ENCODE measurements at places on chromosomes 1 and 21. TPM values are rescaled to one million over a fixed set of nuclear protein-coding genes. Genes with fewer than 3 reads are reported as not detected.

- DNase-seq, result peak; percentile 96
These were observed 23.4 kb upstream of the PWP2 start for GRCh38 chr21:44083631-44084291.

Gene CYP4Z1
- total RNA-seq, result 0.20 TPM

- no peak for DNase-seq
These were observed 301.0 kb downstream of the TTLL7 start for GRCh38 chr1:83697961-83698360.

GRCh38 chr1:96362623-96363022 lies 359.0 kb upstream of the PTBP2 start:
- DNase-seq, result peak; percentile 96

DNA sequence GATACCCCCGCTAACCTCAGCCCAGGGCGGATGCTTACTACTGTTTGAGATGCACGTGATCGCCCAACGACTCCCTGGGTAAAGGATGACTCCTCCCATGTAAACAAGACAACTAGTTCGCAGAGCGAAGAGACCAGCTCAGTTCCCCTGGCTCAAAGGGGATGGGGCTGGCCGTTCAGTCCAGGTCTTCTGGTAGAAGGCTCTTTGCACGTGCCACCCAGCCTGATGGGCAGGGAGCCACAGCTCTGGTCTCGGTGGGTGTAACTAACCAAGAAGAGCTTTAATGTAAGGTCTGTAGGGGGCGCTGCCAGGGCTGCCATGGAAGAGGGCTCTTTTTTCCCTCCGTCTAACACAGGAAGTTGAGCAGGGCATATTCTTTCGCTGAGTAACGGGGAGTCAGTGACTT lies 49.4 kb upstream of the PARP1 start:
- peak; percentile 9 for DNase-seq

Gene OR6N1
- total RNA-seq, result not detected

Gene C1orf74
- 1.4 TPM for total RNA-seq

DNA sequence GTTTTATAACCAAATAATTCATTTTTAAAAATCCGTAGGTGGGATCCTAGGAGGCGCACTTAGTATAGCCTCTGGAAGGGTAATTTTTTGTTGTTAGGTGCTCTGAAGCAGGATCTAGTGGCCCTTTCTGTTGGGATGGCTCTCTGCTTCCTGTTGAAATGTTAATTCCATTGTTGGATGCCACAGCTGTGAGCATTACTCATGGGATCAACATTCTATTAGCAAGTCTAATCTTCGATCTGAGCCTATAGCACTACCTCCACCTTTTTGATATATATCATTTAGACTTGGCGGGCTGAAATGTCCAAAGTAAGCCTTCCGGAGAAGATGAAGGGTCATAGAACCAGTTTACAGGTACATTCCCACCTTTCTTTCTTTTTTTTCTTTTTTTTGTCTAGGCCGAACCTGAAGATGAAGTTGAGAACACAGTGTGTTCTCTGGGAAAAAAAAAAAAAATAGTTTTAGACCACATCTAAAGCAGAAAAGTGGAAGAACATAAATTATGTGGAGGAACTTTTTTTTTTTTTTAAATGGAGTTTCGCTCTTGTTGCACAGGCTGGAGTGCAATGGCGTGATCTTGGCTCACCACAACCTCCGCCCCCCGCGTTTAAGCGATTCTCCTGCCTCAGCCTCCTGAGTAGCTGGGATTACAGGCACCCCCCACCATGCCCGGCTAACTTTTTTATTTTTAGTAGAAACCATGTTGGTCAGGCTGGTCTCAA lies 1.4 kb downstream of the CXADR start:
- DNase-seq, result peak; percentile 80

DNA sequence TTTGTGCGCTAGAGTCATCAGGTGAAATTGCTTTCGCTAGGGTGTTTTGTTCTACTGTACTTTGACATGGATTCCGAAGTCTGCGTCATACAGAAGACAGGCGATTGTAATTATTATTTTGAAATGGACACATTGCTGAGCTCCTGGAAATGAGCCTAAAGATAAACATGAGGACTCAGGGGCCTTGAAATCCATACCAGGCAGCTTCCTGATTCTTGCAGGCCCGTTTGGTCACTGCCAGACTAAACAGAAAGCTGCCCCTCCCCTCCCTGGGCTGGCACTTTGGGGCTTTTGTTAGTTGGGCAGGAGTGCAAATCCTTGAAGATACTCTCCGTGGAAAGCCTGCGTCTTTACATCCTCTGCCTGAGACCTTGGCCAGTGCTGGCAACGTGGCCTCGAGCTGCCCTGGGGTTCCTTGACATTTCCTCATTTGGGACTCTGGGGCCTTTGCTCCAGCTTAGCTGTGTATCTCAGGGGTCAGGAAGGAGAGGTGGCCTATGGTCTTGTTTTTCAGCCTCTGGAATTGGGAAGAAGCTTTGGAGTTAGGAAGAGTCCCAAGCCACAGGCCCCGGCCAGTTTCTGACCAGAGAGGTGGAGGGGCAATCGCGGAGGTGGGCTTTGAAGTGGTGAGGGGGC lies 26.9 kb upstream of the KCNE2 start:
- DNase-seq, result peak; percentile 42

DNA sequence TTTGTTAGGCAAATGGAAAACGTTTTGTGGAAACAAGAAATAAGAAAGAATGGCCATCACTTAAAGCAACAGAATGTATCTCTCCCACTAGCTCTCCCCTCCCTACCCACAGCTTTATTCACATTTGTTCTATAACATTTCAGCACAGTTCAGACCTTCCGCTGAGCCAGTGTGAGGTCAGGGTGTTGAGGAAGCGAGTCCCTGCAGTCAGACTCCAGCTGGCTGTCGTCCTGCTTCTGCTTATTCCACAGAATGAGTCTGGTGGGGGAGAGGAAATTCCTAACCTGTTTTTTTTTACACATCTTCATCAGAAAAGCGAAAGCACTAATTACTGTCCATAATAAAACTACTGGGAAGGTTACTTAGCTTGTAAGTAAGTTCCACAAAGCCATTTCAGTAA lies 39.0 kb downstream of the MRPL39 start:
- DNase-seq, result peak; percentile 91

- no peak for DNase-seq
These were observed 37.6 kb downstream of the ZYG11A start for GRCh38 chr1:52880206-52880605.

DNA sequence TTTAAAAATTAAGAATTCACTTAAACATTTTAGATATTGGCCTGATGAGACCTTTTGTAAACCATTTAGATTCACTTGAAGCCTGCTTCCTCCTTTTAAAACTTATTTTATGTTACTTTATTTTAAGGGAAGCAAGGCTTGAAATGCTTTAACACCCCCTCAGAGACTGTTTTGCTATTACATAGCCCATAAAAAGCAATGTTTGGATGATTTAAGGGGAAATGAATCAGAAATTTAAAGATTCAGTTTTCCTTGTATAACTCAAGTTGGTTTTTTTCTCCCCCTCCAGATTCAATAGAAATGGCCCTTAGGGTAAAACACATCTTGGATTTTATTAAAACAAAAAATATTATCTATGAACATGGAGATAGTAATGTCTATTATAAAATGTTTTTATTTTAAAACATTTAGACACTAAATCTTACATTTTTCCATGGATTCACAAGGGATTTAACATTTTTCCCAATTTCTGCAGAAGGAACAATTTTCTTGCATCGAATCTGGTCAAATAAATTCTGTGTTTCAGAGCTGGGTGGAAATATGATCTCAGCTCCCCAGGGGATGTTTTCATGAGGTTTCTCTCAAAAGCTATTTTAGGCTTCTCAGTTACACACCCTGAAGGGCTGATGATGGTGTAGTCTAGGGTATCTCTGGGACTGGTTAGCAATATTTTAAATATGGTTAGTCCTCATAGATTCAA lies 69.3 kb upstream of the WARS2 start:
- no peak for DNase-seq

DNA sequence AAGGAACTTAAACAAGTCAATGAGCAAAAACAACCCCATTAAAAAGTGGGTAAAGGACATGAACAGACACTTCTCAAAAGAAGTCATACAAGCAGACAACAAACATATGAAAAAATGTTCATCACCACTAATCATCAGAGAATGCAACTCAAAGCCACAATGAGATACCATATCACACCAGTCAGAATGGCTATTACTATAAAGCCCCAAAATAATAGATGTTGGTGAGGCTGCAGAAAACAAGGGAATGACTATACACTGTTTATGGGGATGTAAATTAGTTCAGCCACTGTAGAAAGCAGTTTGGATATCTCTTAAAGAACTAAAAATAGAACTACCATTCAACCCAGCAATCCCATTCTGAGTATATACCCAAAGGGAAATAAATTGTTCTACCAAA lies 51.2 kb downstream of the MRPL39 start:
- no peak for DNase-seq

Gene IFI44L
- total RNA-seq, result 0.44 TPM

- no peak for DNase-seq
These were observed 86.8 kb downstream of the NPHP4 start for GRCh38 chr1:5905436-5905835.

DNA sequence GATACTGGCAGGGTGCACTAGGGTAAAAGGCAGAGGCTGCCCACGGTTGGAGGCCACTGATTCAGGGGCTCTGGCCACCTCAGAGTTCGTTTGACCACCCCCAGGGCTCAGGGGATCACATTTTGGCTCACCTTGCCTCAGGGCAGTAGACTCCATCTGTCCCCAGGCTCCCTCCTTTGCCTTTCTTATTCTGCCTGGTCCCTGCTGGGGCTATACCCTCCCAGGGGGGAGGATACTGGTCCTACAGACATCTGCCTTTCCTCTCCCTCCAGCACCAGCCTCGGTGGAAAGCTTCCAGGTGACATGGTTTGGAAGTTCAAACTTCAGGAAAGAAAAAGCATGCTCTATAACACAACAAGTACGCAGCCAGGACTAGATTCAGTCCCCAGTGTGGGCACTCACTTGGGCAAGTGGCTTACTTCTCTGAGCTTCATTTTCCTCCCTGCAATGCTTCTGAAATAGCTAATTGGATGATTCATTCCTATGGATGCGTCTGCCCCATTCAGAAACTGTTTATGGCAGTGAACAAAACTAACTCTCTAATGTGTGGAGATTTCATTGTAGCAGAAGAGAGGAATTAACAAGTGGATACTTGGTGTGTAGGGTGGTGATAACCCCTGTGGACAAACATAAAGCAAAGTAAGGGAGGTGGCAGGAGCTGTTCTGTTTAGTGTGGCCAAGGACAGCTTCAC lies 154.8 kb downstream of the TRABD2B start:
- no peak for DNase-seq

DNA sequence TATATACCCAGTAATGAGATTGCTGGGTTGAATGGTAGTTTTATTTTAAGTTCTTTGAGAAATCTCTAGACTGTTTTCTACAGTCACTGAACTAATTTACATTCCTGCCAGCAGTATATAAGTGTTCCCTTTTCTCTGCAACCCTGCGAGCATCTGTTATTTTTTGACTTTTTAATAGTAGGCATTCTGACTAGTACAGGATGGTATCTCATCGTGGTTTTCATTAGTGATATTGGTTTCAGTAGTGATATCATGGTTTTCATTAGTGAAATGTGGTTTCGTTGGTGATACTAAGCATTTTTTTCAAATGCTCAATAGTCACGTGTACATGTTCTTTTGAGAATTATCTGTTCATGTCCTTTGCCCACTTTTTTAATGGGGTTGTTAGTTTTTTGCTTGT lies 316.8 kb downstream of the PTBP2 start:
- no peak for DNase-seq

DNA sequence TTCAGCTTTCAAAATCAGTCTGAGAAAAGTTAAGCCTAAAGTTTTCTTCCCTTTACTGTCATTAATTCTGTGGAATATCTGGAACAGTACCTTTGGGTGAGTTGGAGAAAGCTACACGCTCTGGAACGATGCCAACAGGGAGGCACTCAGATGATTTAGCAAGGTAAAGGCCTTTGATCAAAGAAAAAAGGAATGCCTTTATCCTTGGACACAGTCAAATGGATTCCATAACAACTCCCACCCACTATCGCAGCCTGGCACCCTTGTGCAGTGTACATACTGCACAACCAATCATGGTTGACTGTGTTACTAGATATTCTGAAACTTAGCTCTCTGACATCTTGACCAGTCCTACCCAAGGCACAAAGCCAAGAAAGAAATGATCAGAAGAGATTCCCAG lies 218.7 kb downstream of the PATJ start:
- no peak for DNase-seq

GRCh38 chr21:10272216-10272615 lies 249.2 kb upstream of the TPTE start:
- no peak for DNase-seq

GRCh38 chr1:231799363-231799986 lies 172.9 kb downstream of the DISC1 start:
- DNase-seq, result no peak

DNA sequence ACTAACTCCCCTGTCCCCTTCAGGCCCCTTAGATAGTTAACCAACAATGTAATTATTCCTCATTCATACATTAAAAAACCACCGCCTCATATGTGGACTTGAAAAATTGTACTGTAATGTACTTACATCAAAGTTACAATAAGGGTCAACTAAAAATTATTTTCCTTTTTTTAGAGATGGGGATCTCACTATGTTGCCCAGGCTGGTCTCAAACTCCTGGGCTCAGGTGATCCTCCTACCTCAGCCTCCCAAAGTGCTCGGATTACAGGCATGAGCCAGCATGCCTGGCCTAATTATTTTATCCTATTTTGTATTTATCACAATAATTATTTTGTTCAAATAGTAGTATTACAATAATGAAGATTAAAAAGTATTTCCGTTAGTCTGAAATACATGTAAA lies 12.6 kb downstream of the RPL5 start:
- no peak for DNase-seq

Gene SPRR3
- not detected for total RNA-seq

GRCh38 chr1:66527686-66528085 lies 6.3 kb upstream of the SGIP1 start:
- peak; percentile 88 for DNase-seq

DNA sequence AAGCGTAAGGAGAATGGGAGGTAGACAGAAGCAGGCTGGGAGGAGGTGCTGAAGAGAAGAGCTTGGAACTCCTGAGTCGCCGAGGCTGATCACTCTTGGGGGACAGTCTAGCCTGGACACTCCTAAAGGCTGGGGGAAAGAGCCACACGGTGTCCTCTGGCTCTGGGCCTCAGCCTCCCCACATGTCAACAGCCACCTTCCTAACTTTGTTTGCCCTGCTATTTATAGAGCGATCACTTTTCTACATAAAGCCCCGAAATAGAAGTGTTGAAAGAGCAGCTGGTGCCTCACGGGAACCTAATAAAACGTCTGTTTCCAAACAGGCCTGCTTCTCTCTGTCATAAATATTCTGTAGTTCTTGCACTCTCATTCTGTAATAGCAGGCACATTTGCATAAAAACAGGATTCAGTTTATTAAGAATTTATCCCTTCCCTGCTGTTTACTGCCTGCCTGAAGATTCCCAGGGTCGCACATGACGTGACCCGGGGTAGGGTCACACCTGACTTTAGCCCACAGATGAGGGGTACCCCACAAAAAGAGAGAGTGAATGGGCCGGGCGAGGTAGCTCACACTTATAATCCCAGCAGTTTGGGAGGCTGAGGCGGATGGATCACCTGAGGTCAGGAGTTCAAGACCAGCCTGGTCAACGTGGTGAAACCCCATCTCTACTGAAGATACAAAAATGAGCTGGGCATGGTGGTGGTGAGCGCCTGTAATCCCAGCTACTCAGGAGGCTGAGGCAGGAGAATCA lies 212.5 kb downstream of the TOMM20 start:
- DNase-seq, result peak; percentile 49

GRCh38 chr1:27795601-27796000 lies 22.6 kb downstream of the STX12 start:
- no peak for DNase-seq

All from lung microvascular endothelial cell (primary cell).